ENCODE measurements at places on chromosomes 2 and 18. TPM values are rescaled to one million over a fixed set of nuclear protein-coding genes. Genes with fewer than 3 reads are reported as not detected.

IL37 gene
- 1.00 TPM for total RNA-seq

CD28 gene
- total RNA-seq: not detected

TCF7L1 gene
- 9.9 TPM for total RNA-seq

GRCh38 chr2:69100220-69100723 is 87.3 kb downstream of the ANTXR1 start:
- no peak for DNase-seq

DNA sequence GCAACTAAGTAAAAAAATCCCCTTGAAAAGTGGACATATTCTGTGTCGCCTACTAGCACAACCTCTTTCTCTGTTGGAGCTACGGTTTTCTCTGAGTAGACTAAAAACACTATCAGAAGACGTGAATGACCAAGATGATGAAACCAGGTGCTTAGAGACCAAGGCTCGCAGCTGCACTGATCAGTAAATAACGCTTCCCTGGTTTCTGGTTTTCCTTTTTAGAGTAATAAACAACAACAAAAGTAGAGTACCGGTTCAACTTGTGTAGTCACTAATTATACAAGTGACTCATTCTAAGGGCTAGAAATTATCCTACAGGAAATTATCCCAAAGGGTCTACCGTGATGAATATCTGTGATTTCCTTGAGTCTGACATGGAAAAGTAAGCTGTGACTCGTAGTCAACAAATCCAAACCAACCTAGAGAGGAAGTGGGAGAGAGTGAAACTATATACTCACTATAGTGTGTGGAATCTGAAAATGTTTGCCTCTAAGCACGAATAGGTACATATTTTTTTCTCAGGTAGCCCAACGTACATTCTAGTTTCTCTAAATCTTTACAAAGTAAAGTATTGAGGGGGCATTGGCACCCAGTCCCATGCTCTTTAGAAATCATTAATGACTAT is 17.8 kb downstream of the RASGRP3 start:
- DNase-seq: no peak

- DNase-seq: no peak
Observed at GRCh38 chr2:20501974-20502373, 55.1 kb downstream of the RHOB start.

NEURL3 gene
- 0.10 TPM for total RNA-seq

DNA sequence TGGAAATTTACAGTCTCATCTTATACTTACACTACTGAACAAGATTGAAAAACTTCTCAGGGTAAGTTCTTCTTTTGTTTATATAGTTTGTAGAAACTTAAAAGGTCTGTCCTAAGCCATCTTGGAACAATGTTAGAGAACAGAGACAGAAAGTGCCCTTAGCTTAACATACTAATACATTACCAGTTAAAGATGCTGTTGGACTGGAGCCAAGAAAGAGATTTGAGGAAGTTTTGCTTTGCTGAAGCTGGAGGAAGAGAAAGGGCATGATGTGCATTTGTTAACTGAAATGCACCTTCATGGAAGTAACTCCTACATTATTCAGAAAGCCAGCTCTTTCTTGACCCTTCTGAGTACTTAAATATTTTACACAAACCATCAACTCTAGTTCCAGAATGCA is 66.5 kb upstream of the TNFRSF11A start:
- DNase-seq: no peak

DNA sequence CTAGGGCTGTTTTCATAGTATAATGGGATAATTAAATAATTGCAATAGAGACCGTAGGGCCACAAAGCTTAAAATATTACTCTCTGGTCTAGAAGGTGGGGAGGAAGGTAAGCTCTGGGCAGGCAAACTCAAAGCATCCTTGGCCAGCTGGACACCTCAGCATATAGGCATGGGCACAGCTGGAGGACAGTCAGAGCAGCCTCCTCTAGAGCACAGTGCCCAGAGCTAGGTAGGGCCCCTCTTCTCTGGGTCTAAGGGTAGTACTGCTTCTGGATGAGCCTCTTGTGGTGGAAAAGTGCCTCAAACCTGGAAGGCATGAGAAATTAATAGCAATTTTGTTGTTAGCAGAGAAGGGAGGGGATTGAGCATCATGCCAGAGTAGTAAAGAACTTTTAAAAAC is 291.3 kb upstream of the FBXO11 start:
- DNase-seq: no peak

- no peak for DNase-seq
Observed at GRCh38 chr2:15983496-15983895, 43.1 kb downstream of the MYCN start.

CDH2 gene
- total RNA-seq: 106 TPM

GULP1 gene
- total RNA-seq: 49.4 TPM

DNA sequence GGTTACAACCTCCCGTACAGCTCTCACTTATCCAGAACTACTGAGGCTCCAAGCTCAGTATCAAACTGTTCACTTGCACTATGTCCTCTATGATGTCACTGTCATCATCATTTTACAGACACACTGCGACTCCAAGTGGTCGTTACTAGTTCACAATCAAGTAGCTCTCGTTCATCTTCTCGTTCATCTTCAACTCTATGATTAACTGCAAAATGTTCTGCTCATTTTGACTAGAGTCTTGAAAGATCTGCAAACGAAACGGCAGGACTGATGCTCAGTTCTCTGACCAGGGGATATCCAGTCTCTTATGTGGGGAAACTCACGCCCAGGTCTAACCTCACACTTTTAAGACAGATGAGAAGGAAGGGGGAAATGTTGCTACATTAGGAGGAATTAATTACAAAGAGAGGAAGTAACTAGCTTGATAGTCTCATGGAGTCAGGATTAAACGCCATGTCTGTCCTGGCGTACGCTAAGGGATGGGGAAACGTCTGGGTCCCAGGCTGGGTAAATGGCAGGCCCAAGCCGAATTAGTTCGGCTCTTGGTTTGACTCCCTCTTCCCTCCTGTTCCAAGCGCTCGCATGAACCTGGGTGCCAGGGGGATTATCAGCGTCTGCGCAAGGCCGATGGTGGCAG is 794 bp upstream of the CHCHD5 start:
- DNase-seq: no peak

TMBIM1 gene
- total RNA-seq: 34.1 TPM

- no peak for DNase-seq
Observed at GRCh38 chr2:152446213-152446612, 111.2 kb downstream of the FMNL2 start.

DNA sequence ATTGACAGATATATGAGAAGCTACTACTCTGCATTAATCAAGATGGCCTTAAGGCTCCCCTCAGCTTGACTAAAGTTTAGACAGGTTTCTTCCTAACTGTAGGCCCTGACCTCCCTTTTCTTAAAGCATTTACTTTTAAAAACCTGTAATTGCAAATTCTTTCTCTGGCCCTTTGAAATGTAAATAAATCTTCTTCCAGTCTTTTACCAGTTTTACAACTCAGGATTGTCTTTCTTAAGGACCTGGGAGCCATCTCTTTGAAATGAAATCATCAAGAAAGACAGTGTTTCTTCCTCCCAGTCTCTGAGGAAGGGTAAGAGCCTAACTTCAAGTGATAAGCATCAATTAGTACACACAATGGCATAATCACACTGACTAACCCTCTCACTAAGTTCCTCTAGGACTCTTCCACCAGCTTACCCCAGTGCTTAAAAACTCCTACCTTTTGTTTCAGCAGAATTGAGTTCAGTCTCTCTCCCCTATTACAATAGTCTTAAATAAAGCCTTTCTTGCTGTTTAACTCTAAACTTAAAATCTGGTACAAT is 58.7 kb upstream of the CDH20 start:
- no peak for DNase-seq
